ENCODE measurements at places on chromosomes 16 and 17.

DNA sequence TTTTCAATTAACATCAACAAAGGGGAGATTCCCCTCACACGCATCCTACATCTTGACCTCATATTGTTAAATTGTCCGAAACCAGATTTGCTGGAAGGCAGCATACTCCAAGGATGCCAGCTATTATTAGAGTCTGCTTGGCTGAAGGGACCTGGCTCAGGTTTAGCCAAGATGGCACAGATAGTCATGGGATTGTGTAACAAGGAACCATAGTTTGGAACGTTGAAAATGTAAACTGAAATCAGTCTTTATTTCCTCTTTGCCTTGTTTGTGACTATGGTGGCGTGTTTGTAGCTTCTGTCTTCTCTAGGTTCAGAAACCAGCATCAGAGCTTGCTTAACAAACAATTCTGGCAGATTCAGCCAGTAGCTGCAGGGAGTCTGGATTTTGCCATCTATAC is 5.9 kb downstream of the ARSG start:
- DNase-seq, result peak; percentile 10

- DNase-seq, result no peak
Measured at GRCh38 chr17:45573924-45574770, 83.6 kb upstream of the PLEKHM1 start.

GRCh38 chr17:32111141-32111771 is 31.0 kb upstream of the RHOT1 start:
- peak; percentile 49 for DNase-seq

- DNase-seq, result peak; percentile 68
Measured at GRCh38 chr16:84648595-84649510, 542 bp downstream of the KLHL36 start.

- no peak for DNase-seq
Measured at GRCh38 chr16:65280845-65281512, 159.1 kb upstream of the CDH11 start.

DNA sequence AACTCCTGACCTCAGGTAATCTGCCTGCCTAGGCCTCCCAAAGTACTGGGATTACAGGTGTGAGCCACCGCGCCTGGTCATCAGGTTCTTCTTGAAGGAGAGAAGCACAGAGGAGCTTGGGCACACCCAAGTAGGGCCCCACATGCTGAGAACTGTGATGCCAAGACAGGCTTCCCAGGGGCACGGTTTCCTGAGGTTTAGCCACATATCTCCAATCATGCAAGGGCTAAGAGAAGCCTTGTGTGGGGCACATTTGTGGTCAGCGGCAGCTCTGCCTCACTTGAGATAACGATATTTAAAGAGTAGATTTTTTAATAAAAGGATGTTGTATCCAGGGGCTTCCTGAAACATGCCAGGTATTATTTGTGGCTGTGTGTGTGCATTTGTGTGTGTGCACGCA is 46.9 kb downstream of the CUEDC1 start:
- no peak for DNase-seq

DNA sequence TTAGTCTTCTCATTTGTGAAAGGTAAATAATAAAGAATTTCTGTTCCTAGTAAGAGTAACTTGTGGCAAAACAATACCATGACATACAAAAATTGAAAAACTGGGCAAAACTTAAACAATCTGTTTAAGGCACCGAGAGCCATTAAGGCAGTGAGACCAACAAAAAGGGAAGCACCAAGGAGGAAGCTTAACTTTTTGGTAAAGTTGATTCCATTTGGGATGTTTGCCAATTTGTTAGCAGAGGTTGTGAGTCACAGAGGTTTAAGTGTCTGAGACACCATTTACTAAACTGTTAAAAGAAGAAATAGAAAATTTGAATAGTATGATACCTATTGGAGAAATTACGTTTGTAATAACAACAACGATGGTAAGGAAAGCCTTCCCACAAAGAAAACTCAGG is 4.9 kb downstream of the SLC35G3 start:
- no peak for DNase-seq

- DNase-seq, result no peak
Measured at GRCh38 chr16:75727221-75727620, 931 bp upstream of the CPHXL start.

GRCh38 chr17:55452139-55452790 is 30.6 kb upstream of the MMD start:
- no peak for DNase-seq

- no peak for DNase-seq
Measured at GRCh38 chr17:51346218-51346982, 86.1 kb downstream of the UTP18 start.

DNA sequence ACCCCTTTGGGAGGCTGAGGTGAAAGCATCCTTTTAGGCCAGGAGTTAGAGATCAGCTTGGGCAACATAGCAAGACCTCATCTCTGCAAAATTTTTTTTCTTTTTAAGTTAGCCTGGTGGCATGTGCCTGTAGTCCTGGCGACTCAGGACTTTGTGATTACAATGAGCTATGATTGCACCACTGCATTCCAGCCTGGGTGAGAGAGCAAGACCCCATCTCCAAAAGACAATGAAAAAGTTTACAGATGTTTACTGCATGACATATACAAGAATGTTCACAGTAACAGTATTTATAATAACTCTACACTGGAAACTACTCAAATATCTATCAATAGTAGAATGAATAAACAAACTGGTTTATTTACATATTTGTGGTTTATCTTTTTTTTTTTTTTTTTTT is 33.1 kb upstream of the CCL22 start:
- no peak for DNase-seq

- no peak for DNase-seq
Measured at GRCh38 chr16:69031877-69032301, 73.6 kb upstream of the HAS3 start.

GRCh38 chr16:27568077-27568476 is 18.1 kb downstream of the KATNIP start:
- no peak for DNase-seq

- no peak for DNase-seq
Measured at GRCh38 chr16:363766-364490, 6.4 kb downstream of the MRPL28 start.

GRCh38 chr16:31009894-31010584 is 399 bp downstream of the STX1B start:
- DNase-seq, result no peak

GRCh38 chr16:54696522-54696921 is 234.1 kb upstream of the IRX5 start:
- no peak for DNase-seq

DNA sequence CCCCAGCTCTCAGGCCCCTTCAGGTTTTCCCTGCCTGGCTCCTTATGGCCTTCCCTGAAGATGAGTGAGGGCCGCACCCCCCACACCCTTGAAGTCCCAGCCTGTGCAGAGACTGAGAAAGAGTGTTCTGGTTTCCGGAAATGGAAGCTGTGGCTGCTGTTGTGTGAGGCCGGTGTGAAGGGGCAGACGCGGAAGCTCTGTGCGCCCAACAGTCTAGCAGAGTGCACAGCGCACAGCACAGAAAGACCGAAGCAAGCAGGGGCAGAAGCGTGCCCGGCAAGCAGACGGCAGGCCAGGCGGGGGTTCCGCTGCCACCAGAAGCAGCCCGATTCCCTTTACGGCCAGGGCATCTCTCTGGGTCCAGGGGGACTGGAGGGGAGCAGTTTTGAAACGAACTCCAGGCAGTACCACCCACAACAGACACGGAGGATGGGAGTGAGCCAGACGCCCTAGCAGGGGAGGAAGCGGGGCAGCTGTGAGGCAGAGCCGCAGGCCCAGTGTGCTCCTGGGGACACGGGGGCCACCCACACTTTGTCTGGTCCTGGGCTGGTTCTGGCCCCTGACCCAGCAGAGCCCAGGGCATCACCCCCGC is 16.7 kb downstream of the TPSG1 start:
- DNase-seq, result peak; percentile 8

GRCh38 chr17:81891303-81891552 is 158 bp downstream of the ALYREF start:
- DNase-seq, result no peak

- no peak for DNase-seq
Measured at GRCh38 chr17:80060644-80061043, 24.2 kb downstream of the CCDC40 start.

- DNase-seq, result no peak
Measured at GRCh38 chr17:31225831-31226230, 71.2 kb downstream of the OMG start.

DNA sequence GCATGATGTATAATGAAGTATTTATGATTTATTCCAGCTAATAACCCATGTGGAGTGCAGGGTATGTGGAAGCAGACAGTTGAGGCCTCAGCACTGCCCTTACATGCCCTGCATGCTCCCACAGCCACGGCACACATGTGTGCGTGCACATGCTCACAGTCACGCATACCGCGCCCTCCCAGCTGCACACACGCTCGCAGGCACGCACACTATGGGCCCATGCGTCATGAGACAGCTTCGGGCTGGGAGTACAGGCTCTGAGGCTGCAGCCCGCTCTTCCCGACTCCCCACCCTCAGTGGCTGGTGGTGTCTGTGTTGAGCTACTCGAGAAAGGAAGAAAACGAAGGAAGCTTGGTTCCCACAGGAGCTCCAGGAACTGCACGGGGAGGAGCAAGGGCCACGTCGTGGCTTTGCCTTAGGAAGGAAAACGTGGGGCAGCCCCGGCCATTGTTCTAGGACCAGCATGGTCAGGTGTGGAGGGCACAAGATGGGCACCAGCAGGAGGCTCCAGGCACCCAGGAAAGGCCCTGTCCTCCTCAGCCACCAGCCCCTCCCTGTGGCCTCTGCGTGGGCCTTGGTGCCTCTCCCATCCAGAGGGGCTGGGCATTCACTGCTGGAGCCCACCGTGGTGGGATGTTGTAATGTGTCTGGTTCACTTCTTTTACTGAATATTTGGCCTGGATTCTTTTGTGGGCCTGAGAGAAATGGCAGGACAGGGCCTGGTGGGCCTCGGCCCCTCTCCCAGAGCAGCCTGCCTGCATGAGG is 27.5 kb upstream of the CDH15 start:
- DNase-seq, result no peak

DNA sequence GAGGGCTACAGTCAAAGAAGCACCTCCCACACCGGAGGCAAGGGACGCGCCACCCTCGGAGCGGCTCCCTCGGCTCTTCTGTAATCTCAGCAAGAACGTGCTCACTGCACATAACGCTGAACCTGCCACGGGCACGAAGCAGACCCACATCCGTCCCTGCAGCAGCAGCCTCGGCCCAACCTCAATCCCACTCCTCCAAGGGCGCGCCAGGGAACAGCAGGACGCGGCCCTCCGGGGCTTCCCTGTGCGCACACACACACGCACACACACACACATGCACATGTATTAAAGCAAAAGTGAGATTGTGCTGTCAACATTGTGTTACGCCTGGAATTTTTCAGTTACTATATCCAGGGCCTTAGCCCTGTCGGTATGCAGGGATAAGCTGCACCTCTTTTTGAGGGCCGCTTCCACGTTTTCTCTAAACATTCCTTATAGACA is 54.0 kb downstream of the TBC1D16 start:
- DNase-seq, result no peak

DNA sequence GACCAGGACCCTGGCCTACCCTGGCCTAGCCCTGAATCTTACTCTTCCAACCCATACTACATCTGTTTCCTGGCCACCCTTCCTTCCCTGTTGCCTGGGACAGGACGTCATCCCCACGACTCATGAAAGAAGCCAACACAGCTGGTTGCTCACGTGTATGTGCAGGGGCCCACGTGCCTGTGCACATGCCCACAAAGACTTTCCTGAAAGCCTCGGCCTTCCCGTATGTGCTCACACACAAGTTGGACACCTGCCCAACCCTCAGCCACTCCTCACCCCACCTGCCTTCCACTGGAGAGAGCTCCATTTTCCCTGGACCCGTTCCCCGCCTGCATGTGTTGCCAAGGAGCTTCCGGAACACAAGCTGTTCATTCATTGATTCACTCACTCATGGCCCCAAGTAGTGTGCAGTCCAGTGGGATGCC is 7.0 kb downstream of the PLXDC1 start:
- DNase-seq, result no peak

DNA sequence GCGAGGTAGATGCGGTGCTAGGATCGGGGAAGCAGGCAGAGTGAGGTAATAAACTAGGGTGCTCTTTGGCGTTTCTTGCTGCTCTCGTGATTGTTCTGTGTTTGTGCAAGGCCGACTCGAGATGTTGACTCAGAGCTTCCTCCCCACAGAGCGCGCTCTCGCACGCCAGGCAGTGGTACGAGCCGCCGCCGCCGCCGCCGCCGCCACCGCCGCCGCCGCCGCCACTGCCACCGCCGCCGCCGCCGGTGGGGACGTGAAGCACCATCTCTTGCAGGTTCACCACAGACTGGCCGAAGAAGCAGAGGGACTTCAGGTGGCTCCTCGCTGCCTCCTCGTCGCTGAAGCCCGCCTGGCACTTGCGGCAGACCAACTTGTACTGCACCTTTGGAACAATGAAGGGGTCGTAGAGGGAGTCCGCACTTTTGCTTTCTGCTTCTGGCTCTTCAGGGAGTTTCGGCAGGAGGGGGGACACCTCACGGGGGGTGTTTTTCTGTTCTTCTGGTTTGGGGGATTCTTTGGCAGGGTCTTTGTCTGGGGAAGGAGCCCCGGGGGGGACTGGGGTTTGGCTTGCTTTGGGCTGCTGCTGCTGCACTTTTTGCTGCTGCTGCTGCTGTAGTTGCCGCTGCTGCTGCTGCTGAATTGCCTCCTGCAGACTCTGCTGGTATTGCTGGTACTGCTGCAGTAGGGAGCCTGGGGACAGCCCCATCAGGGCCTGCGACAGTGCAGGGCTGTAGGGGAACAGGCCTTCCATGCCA is 260.2 kb downstream of the ZFHX3 start:
- DNase-seq, result peak; percentile 47

- no peak for DNase-seq
Measured at GRCh38 chr17:27986805-27987684, 55.4 kb upstream of the NLK start.

- peak; percentile 40 for DNase-seq
Measured at GRCh38 chr17:82668631-82669099, 20.4 kb upstream of the WDR45B start.

GRCh38 chr16:63789603-63790002 is 1332.3 kb downstream of the CDH11 start:
- no peak for DNase-seq

DNA sequence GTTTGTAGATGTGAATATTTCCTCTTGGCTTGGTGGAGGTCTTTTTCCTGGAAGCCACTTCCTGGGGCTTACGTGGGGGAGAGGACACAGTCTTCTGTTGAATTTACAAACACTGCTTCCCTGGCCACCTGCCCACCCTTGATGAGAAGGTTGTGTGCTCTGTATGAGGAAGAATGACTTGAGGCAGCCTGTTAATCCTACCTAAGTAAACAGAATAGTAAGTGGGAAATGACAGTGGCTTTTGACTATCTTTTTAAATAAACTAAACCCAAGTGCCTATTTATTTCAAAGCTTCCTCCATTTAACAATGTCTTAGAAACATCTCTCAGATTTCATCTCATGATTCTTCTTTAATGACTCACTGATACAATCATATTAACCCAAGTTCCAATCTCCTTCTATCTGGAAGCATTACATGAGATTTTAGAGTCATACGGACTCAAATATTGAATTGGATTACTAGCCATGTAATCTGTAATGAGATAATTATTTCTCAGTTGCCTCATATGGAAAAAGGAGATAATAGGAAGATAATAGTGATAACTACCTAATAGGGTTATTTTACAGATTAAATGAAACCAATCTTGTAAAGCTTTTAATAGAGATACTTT is 96.6 kb upstream of the SMIM36 start:
- DNase-seq, result no peak

- no peak for DNase-seq
Measured at GRCh38 chr17:35315283-35315682, 58.1 kb downstream of the SLFN11 start.

GRCh38 chr17:21171970-21172510 is 41.9 kb downstream of the TMEM11 start:
- no peak for DNase-seq

- DNase-seq, result no peak
Measured at GRCh38 chr17:869567-870525, 87.7 kb downstream of the MRM3 start.

- DNase-seq, result no peak
Measured at GRCh38 chr16:4886151-4886550, 38.9 kb downstream of the UBN1 start.

All from CD4-positive, alpha-beta T cell treated with Interleukin-21 for 1 hour (primary cell).